ENCODE measurements at places on chromosomes 12 and 14.

DNA sequence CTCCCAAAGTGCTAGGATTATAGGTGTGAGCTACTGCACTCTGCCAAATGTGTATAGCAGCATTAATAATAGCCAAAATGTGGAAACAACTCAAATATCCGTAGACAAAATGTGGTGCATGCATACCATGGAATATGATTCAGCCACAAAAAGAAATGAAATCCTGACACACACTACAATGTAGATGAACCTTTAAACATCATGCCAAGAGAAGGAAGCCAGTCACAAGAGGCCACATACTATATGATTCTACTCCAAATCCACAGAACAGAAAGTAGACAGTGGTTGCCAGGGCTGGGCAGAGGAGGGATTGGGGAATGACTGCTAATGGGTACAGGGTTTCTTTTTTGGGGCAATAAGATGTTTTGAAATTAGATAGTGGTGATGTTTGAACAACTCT lies 7.7 kb upstream of the TMED2 start:
- DNase-seq: no peak

DNA sequence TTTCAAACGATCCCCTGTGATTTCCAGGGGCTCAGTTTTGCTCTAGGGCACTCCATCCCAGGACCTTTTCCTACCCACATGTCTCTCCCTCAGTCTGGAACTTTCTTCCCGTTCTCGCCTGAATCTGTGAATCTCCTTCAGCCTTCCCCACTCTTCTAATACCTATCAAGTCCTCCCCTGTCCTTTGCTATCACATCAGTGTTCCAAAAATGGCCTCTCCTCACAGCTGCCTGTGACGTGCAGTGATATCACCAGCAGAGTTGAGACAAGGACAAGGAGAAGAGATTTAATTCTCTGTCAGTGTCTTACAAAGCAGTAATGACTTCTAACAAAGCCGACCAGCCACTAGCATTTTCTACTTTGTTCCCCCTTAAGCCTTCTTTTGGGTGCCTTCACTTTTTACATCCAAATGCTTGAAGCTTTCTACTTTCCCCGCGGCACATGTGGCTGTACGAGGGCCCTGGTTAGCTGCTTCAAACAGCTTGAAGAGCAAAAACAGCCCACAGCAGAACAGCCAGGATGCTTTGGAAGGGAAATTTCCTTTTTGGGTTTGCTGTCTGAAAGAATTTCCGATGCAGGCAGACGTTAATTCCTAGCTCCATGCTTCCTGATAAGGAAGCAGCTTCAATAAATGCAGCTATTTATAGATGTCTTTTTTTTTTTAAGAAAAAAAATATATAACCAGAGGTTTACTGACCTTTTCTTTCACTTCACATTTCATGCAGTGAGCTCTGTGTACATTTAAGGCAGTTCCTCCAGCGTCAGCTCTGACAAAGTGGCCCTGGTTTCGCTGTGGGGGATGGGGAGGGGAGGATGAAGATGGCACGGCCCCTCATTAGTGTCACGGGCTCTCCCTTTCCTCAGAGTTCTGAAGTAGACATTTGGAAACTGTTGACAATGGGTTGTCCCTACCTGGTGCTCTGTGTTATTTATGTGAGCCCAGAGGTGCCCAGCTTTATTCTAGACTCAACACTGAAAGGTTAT lies 109.3 kb downstream of the ETV6 start:
- DNase-seq: peak; percentile 53

- DNase-seq: no peak
Measured at GRCh38 chr12:24478254-24478653, 470.6 kb downstream of the BCAT1 start.

DNA sequence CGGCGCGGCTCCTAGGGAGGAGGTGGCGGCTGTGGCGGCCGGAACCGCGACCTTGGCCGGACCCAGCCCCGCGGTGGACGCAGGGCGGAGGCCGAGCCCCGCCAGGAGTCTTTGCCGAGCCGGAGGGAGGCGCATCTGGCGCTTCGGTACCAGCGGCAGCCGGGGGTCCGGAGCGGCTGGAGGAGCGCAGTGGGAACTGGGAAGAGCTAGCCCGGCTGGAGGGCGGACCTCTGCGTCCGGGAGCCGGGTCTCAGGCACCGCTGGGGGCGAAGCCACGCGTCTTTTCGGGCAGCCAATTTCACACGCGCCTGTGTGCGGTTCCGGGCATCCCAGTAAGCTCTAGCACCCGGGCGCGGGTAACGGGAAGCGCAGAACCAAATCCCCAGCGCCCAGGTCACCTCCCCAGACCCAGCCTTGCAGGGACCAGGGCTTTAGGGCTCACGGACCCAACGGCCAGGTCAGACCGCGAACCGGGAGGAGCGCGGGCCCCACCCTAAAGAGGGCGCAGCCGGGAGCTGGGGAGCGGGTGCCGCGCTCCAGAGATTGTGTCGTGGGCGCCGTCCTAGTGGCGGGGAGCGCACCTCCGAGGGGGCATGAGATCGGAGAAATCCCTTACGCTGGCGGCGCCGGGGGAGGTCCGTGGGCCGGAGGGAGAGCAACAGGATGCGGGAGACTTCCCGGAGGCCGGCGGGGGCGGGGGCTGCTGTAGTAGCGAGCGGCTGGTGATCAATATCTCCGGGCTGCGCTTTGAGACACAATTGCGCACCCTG lies 89.4 kb downstream of the GALNT8 start:
- DNase-seq: no peak

- peak; percentile 34 for DNase-seq
Measured at GRCh38 chr12:57590864-57591781, at the start of gene PIP4K2C. TSS of gene PIP4K2C (plus strand) at chr12:57591192. CDS start at chr12:57591290, 98 bp downstream.

DNA sequence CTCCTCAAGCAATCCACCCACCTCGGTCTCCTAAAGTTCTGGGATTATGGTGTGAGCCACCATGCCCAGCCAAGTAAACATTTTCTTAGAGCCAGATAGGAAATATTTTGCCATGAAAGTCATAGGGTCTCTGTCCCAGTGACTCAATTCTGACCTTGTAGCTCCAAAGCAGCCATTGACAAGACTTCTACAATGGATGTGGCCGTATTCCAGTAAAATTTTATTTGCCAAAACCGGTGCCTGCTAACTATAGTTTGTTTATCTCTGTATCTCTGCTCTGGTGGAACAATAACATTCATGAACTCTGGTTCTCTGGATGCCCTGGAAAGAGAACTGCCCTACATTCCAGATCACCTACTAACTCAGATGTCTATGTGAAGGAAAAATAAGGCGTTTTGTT lies 54.6 kb upstream of the USP44 start:
- peak; percentile 77 for DNase-seq

DNA sequence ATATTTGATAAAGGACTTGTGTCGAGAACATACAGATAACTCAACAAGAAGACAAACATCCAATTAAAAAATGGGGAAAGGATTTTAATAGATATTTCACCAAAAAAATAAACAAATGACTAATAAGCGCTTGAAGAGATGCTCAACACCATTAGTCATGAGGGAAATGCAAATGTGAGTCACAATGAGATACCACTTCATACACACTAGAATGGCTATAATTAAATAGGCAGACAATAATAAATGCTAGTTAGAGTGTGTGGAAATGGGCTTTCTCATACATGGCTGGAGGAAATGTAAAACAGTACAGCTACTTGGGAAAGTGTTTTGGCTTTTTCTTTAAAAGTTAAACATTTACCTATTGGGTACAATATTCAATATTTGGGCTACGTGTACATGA lies 34.8 kb downstream of the DLK1 start:
- peak; percentile 32 for DNase-seq

GRCh38 chr14:23910101-23910875 lies 43.3 kb upstream of the DHRS4 start:
- peak; percentile 51 for DNase-seq

- no peak for DNase-seq
Measured at GRCh38 chr14:90049390-90049789, 12.4 kb upstream of the KCNK13 start.

- DNase-seq: peak; percentile 72
Measured at GRCh38 chr12:111462210-111462769, 56.6 kb downstream of the SH2B3 start.

- DNase-seq: no peak
Measured at GRCh38 chr12:127459166-127459565, 807.8 kb upstream of the TMEM132C start.

DNA sequence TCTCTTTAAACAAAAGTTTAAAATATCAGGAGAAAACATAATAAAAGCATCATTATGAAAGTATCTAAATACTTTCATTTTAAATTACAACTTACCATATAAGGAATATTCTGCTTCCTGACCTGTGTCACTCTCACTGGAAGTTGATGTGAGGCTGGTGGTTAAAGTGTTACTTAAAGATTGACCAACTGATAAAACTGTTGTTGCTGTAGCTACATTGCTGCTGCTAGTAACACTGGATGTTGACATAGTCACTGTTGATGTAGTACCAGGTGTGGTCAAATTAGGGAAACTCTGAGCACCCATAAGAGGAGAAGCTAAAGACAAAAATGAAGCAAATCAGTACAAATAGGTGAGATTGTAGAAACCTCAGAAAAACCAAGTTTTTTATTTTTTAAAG lies 79.9 kb downstream of the HECTD1 start:
- DNase-seq: no peak

- DNase-seq: no peak
Measured at GRCh38 chr14:80493620-80494019, 282.3 kb upstream of the DIO2 start.

GRCh38 chr12:112179341-112179740 lies 54.0 kb downstream of the TRAFD1 start:
- DNase-seq: no peak

DNA sequence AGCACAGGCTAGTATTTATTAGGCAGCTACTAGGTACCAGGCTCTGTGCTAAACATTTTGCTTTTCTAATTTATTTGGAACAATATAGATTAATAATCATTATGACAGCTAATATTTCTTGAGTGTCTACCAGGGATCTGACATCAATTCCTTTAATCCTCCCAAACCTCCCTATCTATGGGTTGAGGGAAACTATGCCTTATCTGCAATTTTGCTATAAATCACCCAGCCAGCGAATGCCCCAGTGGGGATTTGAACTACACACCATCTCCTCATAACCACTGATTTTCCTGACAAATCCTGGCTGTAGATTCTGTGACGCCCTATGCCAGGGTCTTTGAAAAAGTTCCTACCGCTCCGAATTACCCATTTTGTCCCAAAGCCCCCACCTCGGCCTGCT lies 21.4 kb upstream of the PLEKHG3 start:
- DNase-seq: no peak

DNA sequence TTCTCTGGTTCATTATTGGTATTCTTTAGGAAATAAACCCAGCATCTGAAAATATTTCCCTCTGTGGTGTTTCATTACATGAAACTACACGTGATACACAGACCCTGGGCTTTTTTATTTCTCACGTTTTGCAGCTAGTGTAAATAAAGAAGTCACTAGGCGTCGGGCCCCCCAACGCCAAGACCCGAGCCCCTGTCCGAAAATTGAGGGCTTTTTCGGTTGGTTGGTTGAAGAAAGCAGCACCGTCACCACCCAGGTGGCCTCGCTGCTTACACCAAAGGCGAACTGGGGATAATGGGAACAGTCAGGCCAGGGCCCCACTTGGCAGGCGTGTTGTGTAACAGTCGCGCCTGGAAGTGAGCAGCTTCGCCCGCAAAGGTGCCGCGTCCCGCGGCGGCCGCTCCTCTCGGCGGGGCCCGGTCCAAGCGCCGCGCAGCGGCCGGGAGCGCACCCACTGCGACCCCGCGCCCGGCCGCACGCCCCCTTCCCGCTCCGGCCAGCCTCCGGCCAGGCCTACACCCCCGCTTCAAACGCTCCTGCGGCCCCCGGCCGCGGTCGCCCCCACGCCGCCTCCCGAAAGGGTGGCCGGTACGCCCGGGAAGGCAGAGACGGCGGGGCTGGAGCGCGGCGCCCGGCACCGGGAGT lies 1.2 kb downstream of the DUSP16 start:
- peak; percentile 45 for DNase-seq

GRCh38 chr12:89345830-89346740 lies 6.2 kb downstream of the DUSP6 start:
- DNase-seq: peak; percentile 52

GRCh38 chr12:12004524-12004923 lies 66.2 kb upstream of the BCL2L14 start:
- no peak for DNase-seq

DNA sequence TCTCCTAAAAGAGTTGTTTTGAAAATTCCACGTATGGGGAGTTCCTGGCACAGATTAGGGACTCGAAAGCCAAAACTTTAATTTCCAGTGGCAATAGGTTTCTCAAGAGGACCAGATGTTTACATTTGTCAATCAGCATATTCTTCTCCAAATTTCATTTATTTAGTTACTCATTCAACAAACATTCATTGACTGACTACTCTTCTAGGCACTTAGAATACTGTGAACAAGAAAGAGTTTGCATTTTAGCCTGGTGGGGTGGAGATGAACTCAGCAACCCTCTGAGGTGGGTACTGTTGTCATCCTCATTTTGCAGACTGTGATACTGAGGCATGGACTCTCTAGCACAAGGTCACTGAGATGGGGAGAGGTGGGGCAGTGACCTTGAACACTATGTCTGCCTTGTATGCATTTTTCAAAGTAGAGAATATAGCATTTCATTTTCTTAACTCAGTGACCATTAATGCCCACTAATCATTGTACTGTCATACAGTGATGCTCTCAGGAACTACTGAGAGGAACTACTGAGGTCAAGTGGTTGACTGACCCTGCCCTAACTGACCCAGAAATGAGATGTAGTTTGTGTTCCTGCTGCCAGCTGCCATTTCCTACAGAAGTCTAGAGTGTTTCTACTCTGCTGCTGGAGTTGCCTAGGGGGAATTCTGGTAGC lies 2.2 kb downstream of the L3HYPDH start:
- peak; percentile 85 for DNase-seq

DNA sequence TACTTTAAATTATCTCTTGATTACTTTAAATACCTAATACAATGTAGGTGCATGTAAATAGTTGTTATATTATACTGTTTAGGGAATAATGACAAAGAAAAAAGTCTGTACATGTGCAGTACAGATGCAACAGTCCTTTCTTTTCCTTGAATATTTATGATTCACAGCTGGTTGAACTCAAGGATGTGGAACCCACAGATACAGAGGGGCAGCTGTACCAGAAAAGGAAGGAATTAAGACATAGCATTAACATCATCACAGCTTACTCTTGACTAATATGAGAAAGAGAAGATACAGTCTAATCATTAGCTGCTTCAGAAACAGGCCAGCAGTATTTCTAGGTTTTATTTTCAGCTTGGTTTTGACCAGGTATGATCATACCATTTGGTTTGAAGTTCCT lies 34.7 kb upstream of the AP4S1 start:
- DNase-seq: no peak

- no peak for DNase-seq
Measured at GRCh38 chr14:20620798-20621478, 20.6 kb downstream of the OR6S1 start.

- no peak for DNase-seq
Measured at GRCh38 chr14:81157431-81157830, 63.3 kb downstream of the GTF2A1 start.

- peak; percentile 83 for DNase-seq
Measured at GRCh38 chr12:6335451-6336078, 6.3 kb downstream of the TNFRSF1A start.

- no peak for DNase-seq
Measured at GRCh38 chr12:6375269-6376078, at the start of gene SCNN1A. TSS of gene SCNN1A (minus strand) at chr12:6375563. CDS start at chr12:6374783, 780 bp downstream.
